ENCODE measurements at places on chromosomes 3 and 15.
A peak's percentile ranks its signal among the peaks of the same experiment; 100 is the strongest.

DNA sequence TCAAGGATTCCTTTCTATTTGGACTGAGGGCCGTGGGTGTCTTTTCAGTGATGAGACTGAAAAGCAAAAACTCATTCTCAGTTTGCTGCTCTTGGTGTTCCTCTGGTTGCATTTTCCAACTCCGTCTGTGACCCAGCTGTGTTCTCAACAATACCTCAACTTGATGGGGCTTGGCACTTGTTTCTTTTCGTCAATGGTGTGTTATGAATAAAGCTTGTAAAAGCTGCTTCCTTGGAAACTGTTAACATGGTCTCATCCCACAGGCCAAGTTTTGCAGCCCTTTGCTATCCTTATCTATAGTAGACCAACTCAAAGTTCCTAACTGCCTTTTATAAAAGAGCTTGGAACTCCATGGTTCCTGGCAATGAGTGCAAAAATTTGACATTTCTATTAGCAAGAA is 142.5 kb upstream of the UBE2E1 start:
- no peak for DNase-seq

DNA sequence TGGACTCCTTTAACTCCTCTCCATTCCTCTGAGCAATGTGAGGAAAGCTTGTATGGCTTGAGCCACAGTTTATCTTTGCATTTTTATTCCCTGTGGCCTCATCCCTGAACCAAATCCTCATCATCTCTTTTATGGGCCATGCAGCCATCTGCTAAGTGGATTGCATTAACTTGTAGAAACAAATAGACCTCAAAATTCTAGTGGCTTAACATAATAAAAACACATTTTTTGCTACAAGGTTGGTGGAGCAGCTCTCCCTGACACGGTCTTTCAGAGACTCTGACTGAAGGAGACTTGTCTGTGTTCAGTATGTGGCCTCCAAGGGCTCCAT is 135.3 kb downstream of the RPL22L1 start:
- no peak for DNase-seq

DNA sequence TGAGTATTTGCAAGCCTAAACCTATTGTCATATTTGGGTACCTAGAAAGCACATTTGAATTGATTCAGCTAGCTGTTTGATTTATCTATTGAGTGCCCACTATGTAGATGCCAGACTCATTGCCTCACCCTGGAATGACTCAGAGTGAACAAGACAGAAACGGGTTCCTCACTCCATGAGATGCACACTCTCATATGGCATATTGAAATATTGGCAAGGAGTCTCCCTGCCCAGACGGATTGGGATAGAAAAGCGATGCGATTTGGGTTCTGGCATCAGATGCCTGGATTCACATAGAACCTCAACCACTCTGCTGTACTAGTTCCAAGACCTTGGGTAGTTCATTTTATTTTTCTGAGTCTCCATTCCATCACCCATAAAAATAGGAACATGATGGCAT is 22.5 kb downstream of the LRRN1 start:
- DNase-seq = no peak

DNA sequence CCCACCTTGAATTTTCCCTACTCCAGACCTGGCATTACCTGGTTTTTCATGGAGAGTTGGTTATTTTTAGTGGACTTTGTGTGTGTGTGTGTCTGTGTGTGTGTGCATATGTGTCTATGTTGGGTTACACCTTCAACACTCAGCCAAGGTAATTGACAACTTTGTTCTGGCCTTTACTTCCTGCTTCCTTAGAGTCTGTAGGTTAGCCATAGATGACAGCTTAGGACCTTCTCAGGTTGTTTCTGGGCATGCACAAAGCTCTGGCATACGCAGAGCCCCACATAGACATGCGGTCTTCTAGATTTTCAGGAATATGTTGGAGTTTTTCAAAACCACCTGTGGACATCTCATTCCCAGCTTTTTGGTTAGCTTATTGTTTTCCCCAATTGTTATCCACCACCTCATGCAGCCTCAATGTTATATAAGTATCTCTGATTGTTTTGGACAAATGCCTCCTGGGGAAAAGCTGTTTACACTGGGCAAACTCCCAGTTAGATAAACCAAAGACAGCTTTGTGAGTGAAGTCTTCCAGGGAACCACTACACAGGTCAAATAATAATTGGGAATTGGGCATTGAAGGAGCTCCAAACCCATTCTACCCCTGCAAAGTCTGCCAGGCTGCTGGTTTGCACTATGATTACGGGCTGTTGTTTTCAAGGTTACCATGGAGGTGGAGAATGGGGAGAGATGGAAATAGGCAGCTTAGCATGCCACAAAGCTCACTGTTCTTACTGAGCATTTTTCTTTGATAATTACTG is 201.2 kb downstream of the ADAMTSL3 start:
- no peak for DNase-seq

GRCh38 chr15:73286311-73286710 is 82.4 kb downstream of the HCN4 start:
- no peak for DNase-seq

DNA sequence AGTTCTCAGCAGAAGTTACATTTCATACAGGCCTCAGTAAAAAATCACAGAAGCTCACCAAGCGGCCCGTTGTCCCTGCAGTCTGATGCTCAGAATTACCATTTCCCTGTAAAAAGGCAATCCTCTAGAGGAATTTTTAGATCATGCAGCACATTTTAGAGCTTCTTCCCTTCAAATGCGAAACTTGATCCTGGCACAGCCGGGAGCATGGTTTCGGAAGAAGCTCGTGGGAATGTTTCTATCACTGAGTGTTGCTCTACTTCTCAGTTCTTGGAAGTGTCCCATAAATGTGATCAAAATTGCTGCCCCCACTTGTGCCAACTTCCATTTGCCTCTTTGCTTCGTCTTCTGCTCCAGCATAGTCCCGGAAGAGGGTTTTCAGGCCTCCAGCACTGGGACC is 3.8 kb upstream of the H1-8 start:
- DNase-seq = no peak

GRCh38 chr3:190505381-190506003 is 8.4 kb upstream of the IL1RAP start:
- DNase-seq = no peak

DNA sequence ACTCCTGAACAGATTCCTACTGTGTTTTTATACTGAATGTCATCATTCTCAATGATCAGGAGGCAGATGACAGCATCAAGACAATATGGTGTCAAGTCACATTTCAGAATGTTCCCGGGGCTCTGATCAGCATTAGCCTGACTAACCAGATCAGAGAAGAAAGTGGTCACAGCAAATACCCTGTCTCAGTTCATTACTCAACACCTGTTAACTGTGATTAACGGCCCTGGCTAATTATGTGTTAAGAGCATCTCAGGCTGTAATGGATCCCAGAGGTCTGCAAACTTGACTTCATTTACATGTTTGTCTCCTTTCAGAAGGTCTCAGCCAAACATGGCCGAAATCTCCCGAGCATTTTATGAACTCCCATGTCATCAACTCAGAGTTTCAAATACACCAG is 833.7 kb downstream of the FHIT start:
- DNase-seq = no peak

DNA sequence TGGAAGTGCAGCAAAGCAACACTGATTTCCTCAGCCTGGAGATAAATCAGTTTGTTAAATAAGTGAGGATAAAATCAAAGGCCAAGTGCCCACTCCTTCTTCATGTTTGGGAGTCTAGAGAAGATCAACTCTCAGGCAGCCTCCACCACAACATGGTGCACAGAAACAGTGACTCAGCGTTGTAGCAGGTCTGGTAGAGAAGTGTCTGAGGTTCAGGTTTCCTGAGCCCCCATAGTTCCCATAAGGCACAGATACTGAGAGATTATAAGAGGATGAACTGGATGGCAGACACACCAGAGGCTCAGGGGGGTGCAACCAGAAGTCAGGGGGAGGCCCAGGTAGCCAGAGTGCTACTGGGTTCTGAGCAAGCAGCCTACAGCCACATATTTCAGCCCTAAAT is 166.7 kb downstream of the FRMD5 start:
- no peak for DNase-seq

DNA sequence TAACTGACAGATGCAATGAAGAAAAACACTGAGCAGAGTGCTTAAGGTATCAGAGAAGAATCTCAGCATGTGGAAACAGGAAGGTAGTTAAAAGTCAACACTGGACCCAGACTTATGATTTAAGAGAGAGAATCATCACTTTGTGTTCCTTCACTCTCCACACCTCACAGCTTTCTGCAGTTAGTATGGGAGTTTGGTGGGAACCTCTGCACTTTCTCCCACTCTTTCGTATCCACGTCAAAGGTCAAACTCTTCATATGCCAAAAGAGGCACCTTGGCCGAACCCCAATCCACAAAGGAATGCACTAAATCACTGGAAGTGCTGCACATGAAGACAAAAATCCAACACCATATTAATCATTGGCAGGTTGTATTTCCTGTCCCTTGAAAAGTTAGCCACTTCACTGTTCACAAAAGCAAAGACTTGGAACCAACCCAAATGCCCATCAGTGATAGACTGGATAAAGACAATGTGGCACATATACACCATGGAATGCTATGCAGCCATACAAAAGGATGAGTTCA is 361.2 kb downstream of the MAGI1 start:
- no peak for DNase-seq

- peak; percentile 80 for DNase-seq
Observed at GRCh38 chr15:51051776-51052175, 42.9 kb downstream of the TNFAIP8L3 start.

GRCh38 chr15:52733696-52734255 is 54.6 kb upstream of the ATOSA start:
- DNase-seq = no peak

DNA sequence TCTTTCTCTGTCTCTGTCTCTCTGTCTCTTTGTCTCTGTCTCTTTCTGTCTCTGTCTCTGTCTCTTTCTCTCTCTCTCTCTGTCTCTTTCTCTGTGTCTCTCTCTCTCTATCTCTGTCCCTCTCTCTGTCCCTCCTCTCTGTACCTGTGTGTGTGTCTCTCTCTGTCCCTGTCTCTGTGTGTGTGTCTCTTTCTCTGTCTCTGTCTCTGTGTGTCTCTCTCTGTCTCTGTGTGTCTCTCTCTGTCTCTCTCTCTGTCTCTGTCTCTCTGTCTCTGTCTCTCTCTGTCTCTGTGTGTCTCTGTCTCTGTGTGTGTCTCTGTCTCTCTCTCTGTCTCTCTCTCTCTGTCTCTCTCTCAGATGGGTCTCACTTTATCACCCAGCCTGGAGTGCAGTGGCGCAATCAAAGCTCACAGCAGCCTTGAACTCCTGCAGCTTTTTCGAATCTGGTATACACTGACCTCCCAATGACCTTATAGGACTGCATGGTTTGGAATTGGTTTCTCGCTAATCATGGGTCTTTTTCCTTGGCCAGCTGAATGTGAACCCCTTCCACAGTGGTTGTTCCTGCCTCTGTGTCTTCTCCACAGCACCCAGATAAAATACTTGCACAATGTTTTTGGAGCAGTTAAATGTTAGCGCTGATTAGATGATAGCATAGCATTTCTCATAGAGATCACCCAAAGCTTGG is 102.6 kb upstream of the KLHL25 start:
- DNase-seq = no peak

DNA sequence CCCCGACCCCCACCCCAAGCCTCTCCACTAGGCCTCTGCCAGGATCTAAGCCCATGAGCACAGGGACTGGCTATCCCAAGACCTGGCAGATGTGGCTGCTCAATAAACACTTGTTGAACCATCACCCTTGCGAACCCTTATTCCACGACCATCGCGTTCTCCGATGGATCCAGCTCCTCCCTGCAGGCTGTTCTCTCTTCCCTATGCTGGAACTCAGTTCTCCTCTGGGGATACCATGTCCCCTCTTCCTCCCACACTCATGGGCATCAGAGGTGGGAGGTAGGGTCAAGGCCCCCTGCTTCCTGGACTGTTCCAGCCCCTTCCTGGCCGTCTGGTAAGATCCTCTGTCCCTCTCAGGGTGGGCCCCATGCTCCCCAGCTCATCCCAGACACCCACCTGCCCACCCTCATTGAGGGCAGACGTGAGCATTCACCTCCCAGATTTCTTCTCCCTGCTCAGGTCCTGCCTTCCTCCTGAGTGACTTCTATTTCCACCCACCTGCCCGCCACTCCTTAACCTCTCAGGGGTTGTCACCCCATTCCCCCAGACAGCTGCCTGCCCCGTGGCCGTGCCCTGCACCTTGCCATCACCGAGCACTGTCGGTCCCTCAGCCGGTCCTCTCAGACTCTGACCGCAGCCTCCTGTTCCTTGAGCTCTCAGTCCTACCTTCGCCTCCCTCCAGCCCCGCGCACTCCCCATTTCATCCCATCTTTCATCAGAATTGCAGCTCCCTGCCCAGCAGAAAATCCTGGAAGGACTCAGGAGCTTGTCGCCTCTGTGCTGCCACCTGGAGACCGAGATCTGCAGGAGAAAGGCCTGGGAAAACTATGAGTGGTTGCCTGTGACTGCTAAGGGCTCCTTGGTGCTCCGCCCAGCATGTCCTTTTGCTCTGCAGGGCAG is 42.0 kb downstream of the PML start:
- DNase-seq = no peak

DNA sequence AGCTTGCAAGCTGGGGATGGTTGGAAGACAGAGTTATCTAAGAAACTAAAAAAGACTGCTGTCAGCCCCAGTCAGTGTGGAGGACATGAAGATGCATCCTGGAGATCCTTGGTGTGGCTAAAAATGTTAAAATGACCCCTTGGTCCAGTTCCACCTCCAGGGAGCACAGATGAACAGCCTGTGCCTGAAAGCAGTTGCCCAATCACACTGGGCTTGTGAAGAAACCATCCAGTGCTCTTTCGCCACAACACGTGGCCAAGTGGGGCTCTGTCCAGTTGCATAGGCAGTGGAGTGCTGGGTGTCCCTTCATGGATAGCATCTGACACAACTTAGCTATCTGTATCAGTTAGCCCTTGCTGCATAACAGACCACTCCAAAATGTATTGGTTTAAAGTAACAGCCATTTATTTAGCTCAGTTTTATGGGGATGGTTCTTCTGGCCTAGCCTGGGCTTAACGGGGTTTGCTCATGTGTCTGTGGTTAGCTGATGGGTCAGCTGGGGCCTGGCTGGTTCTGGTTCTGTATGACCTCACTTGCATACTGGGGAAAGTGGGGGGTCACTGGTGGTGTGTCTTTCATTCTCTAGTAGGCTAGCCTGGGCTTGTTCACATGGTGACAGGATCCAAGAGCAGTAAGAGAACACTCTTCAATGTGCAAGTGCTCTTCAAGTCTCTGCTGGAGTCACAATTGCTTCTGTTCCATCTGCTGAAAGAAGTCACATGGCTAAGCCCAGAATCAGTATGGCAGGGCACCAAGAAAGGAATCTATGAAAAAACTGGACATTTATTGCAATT is 226.2 kb downstream of the PDCD6IP start:
- peak; percentile 24 for DNase-seq
